HS-27A (cell line): ENCODE measurements at places on chromosomes 16 and 17.
A peak's percentile ranks its signal among the peaks of the same experiment; 100 is the strongest.

GRCh38 chr16:80447241-80447640, 93.6 kb upstream of the DYNLRB2 start:
- DNase-seq: no peak

- DNase-seq: peak; percentile 41
Observed at GRCh38 chr17:74744714-74745547, 3.5 kb upstream of the NHERF1 start.

- no peak for DNase-seq
Observed at GRCh38 chr17:2929881-2930533, 133.4 kb downstream of the OR1D5 start.

DNA sequence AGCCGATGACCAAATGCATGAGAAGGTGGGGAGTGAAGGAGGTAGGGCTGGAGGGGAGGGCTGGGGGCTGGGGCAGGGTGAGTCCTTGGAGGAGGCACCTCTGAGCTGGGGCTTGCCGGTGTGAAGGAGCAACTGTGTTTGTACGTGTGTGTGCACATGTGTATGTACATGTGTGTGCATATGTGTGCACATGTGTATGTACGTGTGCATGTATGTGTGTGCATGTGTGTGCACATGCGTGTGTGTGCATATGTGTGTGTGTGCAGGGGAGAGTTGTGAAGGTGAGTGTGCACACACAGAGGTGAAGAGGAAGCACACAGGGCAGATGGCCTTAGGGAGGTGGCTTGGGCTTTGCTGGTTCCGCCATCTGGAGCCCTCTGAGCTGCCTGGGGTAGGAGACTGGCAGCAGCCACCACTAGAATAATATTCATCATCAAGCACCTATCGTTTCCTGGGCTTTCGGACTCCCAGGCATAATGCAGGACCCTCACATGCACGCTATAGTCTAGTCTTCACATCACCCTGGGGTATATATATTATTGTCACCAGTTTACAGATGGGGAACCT, 120.9 kb upstream of the CDC42EP4 start:
- DNase-seq: no peak

- DNase-seq: no peak
Observed at GRCh38 chr17:27240086-27240801, 53.7 kb upstream of the WSB1 start.

- DNase-seq: no peak
Observed at GRCh38 chr16:54526087-54526486, 239.5 kb upstream of the IRX3 start.

GRCh38 chr16:82783933-82784572, 157.3 kb downstream of the CDH13 start:
- DNase-seq: no peak

- DNase-seq: no peak
Observed at GRCh38 chr16:87973717-87974116, 22.5 kb downstream of the BANP start.

- no peak for DNase-seq
Observed at GRCh38 chr17:55350825-55351205, 70.8 kb downstream of the MMD start.

GRCh38 chr17:72365857-72366414, 245.1 kb downstream of the SOX9 start:
- no peak for DNase-seq

DNA sequence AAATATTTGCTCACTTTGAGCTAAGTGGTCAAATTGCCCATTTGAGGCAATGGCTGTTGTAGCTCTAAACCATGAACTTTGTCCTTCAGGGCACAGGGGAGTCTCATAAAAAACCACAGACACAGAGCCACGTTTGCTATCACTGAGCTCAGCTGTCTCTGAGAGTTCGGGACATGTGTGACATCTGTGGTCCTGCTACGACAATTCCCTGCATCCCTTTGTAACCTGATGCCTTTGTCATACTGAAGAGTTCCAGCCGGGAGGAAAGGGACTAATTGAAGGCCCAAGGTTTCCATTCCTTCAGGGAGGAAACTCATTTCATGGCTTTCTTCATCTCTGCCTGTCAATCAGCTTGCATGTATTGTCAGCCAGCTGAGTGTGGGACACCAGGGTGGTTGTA, 599.4 kb upstream of the CDH5 start:
- DNase-seq: no peak

DNA sequence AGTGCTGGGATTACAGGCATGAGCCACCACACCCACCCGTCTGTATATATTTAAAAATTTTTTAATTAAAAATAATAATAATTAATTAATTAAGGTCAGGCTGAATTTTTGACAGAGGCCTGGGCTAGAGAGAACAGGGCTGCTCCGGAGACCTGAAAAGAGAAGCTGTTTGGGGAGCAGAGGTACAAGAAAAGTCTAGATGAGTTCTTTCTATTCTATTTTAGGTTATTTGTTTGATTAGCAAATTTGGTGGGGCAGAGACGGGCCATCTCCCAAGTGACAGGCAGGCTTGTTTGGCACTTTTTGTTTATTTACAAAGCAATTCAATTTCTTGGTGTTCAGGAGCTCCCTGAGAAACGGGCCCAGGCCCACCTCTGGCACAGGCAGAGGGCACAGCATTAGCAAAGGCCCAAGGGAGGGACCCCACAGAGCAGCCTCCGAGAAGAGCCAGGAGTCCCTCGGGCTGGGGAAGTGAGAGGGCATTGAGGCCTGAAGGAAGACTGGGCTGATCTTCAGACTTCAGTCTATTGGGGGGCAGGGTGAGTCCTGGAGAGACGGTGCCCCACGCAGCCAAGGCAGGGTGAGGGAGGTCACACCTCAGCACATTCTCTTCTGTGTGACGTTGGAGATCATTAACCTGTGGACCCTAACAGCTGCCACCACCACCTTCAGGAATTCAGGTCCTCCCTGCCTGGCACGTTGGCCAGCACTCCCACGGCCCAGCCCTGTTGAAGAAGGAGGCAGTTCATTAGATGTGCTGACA, 10.8 kb upstream of the RIPOR1 start:
- no peak for DNase-seq

GRCh38 chr16:81554979-81555378, 110.4 kb downstream of the CMIP start:
- DNase-seq: no peak

DNA sequence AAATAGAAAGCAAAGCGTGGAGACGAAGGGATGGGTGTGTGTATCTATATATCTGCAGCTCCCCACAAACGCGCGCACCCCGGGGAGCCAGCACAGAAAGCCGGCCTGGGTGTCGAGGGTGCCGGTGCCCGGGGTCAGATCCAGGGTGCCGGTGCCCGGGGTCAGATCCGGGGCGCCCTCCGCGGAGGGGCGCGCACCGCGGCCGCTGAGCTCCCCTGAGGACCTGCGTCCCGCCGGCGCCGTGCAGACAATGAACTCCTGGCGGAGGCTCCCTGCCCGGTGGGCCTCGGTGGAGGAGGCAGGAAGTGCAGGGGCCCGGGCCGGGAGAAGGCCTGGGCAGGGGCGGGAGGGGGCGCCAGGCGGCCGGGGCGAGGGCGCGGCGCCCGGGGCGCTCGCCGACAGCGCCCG, 1.1 kb downstream of the ZNF423 start:
- no peak for DNase-seq

- no peak for DNase-seq
Observed at GRCh38 chr17:32266389-32267301, 1.0 kb downstream of the RHBDL3 start.

- no peak for DNase-seq
Observed at GRCh38 chr16:56191156-56191815, at the start of gene GNAO1. Gene GNAO1, plus strand, starts transcription at chr16:56191489. Its CDS starts 747 bp downstream, at chr16:56192236.

DNA sequence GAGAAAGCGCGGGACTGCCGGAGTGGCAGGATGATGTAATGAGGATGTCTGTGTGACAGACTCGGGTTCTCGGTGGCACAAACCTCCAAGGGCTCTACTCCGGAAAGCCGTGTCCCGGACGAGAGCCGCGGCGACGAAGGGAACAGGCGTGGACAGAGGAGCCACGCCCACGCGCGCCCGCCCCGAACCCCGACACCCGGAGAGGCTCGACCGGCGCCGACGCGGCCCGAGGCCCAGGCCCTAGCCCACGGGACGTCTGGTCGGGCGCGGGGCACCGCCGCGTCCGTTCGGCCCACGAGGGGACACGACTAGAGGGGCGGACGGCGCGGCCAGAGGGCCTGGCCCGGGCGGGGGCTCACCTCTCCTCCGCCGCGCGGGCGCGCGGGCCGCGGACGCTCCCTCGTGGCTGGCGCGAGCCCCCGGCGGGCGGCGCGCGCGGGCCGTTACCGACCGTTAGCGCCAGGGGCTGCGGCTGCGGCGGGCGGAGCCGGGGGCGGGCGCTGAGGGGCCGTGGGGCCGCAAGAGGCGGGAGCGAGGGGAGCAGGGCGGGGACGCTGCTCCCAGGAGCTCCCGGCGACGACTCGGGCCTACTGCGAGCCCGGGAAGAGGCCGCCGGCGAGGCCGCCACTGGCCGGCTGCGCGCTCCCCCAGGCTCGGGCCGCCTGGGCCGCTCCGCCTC, 2.1 kb upstream of the IRX5 start:
- no peak for DNase-seq

DNA sequence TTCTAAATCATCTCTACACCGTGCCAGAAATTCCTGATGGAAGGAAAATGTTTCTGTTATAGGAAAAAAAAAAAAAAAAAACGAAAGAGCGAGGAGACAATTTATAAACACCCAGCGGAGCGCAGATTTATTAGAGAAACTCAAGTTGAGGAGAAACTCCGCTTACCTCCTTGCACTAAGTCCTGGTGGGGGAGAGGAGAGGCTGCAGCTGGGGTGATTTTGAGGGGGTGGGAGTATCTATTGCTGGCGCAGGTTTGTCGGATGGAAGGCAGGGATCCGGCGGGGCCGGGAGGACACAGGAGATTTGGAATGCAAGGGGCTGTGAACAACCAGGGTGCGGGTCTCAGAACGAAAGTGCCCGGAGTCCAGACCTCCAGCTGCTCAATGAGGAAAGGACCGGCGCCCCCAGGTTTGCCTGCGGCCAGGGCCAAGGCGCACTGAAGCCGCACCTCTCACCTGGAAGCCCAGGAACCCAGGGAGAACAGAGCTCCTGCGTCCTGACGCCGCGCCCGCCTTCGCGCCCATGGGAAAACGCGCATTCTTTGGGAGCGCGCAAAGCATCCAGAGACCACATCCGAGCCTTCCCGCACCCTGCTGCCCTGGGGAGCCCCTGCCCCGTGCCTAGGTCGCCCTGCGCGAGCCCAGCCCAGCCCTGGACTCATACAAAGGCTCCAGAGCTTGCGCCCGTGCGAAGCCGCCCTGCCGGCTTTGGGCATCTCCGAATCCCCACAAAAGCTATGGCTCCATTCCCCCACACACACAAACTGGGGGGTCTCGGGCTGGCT, 2.6 kb upstream of the HOXB8 start:
- DNase-seq: no peak

DNA sequence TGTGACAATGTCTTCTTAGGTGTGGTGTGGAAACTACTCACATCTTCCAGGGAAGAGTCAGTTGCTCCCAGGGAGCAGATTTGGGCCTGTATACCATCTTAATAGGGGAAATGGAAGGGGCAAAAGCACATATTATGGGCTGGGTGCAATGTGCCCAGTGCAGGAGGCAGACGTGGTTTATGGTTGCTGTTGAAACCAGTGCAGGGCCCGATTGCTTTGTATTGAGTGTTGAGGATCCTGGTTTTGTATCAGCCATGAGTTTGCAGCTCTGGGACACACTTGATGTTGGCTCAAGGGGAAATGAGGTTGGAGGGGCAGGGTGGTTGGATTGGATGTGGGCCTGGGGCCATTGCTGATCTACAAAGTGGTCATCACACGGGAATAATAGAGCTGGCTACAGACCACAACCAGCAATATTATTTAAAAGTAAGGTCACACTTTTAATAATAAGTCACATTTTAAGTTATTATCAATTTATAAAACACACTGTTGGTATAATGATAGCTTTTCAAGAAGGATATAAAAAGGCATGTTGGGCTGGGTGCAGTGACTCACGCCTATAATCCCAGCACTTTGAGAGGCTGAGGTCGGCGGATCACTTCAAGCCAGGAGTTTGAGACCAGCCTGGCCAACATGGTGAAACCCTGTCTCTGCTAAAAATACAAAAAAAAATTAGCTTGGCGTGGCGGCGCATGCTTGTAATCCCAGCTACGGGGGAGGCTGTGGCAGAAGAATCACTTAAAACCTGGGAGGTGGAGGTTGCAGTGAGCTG, 302.4 kb downstream of the SEC14L1 start:
- DNase-seq: no peak

DNA sequence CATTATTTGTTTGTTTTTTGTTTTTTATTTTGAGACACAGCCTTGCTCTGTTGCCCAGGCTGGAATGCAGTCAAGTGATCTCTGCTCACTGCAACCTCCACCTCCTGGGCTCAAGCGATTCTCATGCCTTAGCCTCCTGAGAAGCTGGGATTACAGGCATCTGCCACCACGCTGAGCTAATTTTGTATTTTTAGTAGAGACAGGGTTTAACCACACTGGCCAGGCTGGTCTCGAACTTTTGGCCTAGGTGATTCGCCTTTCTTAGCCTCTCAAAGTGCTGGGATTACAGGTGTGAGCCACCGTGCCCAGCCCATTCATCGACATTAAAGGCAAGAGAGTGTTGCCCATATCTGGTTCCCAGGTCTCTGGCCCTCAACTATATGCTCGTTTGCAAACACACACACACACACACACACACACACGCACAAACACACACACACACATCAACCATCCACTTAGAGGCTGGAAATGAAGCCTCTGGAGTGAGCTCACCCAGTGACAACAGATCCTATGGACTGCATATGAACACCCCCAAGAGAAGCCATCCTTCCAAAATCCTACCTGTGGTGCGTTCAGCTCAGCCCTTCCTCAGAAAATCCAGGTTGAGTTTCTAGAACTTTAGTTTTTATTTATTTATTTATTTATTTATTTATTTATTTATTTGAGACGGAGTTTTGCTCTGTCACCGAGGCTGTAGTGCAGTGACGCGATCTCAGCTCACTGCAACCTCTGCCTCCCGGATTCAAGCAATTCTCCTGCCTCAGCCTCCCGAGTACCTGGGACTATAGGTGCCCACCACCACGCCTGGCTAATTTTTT, 12.3 kb upstream of the SEPHS2 start:
- DNase-seq: no peak

- no peak for DNase-seq
Observed at GRCh38 chr17:13967416-13967815, 101.9 kb upstream of the COX10 start.

GRCh38 chr16:84999857-85000480, 11.4 kb downstream of the ZDHHC7 start:
- DNase-seq: no peak

DNA sequence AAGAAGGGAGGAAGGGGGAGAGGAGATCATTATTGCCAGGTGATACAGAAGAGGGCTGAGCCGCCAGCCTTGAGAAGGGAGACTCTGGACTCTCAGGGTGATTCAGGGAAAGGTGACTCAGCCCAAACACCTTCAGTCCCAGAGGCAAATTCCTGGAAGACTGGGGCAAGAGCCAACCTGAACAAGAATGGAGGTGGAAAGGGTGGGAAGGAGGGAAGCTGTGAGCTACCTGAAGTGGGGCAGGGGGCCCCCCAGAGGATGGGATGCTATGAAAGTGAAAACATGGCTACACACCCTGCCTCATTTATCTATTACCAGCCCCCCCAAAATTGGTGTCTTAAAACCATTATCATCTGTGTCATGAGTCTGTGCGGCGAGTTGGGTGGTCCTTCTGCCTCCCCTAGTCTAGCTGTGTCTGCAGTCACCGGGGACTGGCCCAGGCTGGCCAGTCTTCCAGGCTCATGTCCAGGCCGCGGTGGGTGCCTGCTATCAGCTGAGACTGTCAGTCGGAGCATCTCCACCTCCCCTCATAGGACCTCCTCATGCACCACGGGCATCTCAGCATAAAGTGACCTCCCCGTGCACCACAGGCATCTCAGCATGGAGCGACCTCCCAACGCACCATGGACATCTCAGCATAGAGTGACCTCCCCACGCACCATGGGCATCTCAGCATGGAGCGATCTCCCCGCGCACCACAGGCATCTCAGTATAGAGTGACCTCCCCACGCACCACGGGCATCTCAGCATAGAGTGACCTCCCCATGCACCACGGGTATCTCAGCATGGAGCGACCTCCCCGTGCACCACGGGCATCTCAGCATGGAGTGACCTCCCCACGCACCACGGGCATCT, 3.2 kb upstream of the SLC47A2 start:
- no peak for DNase-seq
